Activated T-helper 1 cell treated with anti-CD3 and anti-CD28 coated beads, Interleukin-2, amount 50 U/mL, for 16 hours (primary cell): ENCODE measurements at places on chromosomes 13 and 19.

DNA sequence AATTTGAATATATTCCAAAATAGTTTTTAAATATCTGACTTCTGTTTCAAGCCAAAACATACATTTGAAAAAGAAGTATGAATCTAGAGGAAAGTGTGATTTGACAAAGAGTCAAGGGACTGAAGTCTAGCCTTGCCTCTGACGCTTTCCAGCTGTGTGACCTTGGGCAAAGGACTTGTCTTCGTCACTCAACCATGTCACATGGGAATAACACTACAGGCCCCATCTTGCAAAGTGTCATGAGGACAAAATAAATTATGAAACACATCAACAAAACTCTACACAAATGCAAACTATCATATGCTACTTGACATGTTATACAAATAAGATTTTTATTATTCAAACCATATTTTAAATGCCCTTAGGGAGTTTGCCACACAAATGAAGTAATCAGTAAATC is 73.0 kb downstream of the CYSLTR2 start:
- no peak for DNase-seq

GRCh38 chr13:100596516-100596915 is 7.9 kb upstream of the GGACT start:
- no peak for DNase-seq

- no peak for DNase-seq
These were observed 70.9 kb downstream of the GGACT start for GRCh38 chr13:100517728-100518127.

DNA sequence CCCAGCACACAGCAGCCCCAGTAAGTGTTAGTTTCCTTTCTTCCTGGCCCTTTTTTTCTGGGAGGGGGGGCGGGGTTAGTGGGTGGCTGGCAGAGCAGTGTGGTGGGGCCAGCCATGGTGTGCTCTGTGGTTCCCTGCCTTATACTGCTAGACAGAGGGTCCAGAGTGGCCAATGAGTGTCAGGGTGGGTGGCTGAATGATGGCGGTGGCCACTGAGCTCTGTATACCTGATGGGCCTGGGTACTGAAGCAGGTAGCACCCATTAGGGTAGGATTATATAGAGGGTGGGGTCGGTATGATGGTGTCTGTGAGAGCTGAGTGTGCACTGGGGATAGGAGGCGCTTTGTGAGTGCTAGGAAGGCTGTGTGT is 13.8 kb downstream of the CIC start:
- DNase-seq = no peak

GRCh38 chr19:15180451-15181390 is 20.1 kb downstream of the NOTCH3 start:
- DNase-seq = no peak

GRCh38 chr13:113724016-113724758 is 34.8 kb upstream of the TMEM255B start:
- DNase-seq = no peak

GRCh38 chr13:70714993-70715392 is 606.7 kb upstream of the KLHL1 start:
- DNase-seq = no peak

GRCh38 chr19:48836089-48837017 is at the start of gene HSD17B14:
HSD17B14 (minus strand) TSS chr19:48836491; CDS start chr19:48836411, 80 bp downstream.
- DNase-seq = no peak

- no peak for DNase-seq
These were observed 19.6 kb downstream of the RNF6 start for GRCh38 chr13:26202365-26202972.

- no peak for DNase-seq
These were observed 101.9 kb downstream of the TEX29 start for GRCh38 chr13:111422348-111422747.

- peak; percentile 23 for DNase-seq
These were observed 1.2 kb downstream of the CGB7 start for GRCh38 chr19:49056101-49056901.

GRCh38 chr13:77143431-77143830 is 116.5 kb upstream of the FBXL3 start:
- DNase-seq = no peak

- DNase-seq = no peak
These were observed 17.9 kb downstream of the COG3 start for GRCh38 chr13:45482571-45483173.
